ENCODE measurements at places on chromosomes 3 and 15. TPM values are rescaled to one million over a fixed set of nuclear protein-coding genes. Genes with fewer than 3 reads are reported as not detected.

Gene GOLGA6L4
- total RNA-seq = 3.6 TPM

Gene DNAJB8
- not detected for total RNA-seq

Gene TFRC
- 149 TPM for total RNA-seq

Gene ROPN1
- not detected for total RNA-seq

Gene CD276
- total RNA-seq = 170 TPM

Gene RTP1
- not detected for total RNA-seq

Gene PLSCR5
- total RNA-seq = not detected

Gene TMEM212
- total RNA-seq = not detected

Gene GABRG3
- not detected for total RNA-seq

Gene PRR20G
- not detected for total RNA-seq

Gene NUDT16
- total RNA-seq = 17.0 TPM

Gene GOLGA6A
- total RNA-seq = not detected

Gene NPAP1
- not detected for total RNA-seq

Gene KBTBD12
- total RNA-seq = not detected

Gene MST1
- total RNA-seq = 10.4 TPM

Gene CEMIP
- 613 TPM for total RNA-seq

Gene PARP9
- total RNA-seq = 29.9 TPM

Gene GPR171
- not detected for total RNA-seq

Gene SEMA7A
- total RNA-seq = 15.1 TPM

Gene GOLGA8J
- not detected for total RNA-seq

Gene PROK2
- not detected for total RNA-seq

Gene MUC20
- 0.50 TPM for total RNA-seq

Gene ZNF660
- total RNA-seq = 2.5 TPM

Gene GPR62
- under 0.01 TPM for total RNA-seq

Gene CLDN18
- under 0.01 TPM for total RNA-seq

Gene ALDH1L1
- total RNA-seq = not detected

Gene THAP10
- 2.5 TPM for total RNA-seq

Gene CSTA
- 2.6 TPM for total RNA-seq

Gene IMPG2
- total RNA-seq = 0.33 TPM

Gene SEMA5B
- not detected for total RNA-seq

Gene RTP3
- total RNA-seq = not detected

Gene IQCF6
- total RNA-seq = not detected

Gene GRIP2
- 0.15 TPM for total RNA-seq

Gene CYP11A1
- total RNA-seq = 1.0 TPM

Gene PTX3
- 266 TPM for total RNA-seq

Gene SLC6A11
- total RNA-seq = not detected

Gene IL17RD
- 8.9 TPM for total RNA-seq

Gene RAD51
- 4.1 TPM for total RNA-seq

Gene CSPG4
- total RNA-seq = 130 TPM

Gene SOX14
- not detected for total RNA-seq

Gene MRPS22
- total RNA-seq = 67.3 TPM

Gene RUBCN
- 12.5 TPM for total RNA-seq

Gene MEX3B
- total RNA-seq = 3.2 TPM

Gene HYAL1
- total RNA-seq = 6.1 TPM

Gene GPR27
- not detected for total RNA-seq

Gene BLM
- 0.33 TPM for total RNA-seq

Gene GASK1A
- 4.5 TPM for total RNA-seq

Gene WDR93
- total RNA-seq = not detected

Gene C15orf61
- total RNA-seq = 5.5 TPM
